ENCODE measurements at places on chromosomes 2 and 18. TPM values are rescaled to one million over a fixed set of nuclear protein-coding genes. Genes with fewer than 3 reads are reported as not detected.

Gene EGR4
- total RNA-seq = 0.18 TPM

DNA sequence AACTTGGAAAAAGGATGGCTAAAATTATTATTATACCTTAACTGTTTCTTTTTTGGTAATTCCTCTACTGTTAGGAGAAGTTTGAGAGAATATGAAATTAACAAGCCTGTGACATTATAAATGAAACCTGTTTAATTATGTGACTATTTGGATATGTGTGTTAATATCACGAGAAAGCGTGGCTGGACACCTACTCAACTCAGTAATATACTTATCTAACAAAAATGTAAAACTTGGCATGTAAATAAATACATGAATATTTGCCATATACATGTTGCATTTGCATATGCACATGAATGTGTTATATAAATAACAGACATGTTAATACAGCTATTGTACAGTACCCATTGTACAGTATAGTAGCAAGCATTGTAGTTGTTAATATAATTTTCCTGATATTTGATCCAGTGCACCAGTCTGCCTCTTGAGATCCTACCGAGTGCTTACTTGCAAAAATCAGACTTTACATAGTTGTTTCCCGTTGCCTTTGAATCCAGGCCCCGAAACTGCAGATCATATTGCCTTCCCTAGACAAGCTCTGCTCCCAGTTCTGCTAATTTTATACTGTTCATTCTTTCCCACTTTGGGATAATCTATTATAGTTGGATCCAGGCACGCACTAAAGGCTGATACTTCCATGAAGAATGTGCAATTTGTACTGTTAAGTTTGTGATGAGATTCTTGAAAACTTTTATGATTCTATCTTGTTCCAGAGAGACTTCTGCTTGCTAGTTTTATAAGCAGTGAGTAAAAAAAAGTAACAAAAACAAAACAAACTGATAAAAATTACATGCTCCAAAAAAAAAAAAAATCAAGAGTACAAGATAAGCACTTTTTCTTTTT, 395.6 kb downstream of the ARHGAP15 start:
- no peak overlapping the region for H3K27ac ChIP-seq
- no peak for DNase-seq
- peaks cover 58% of the 10 kb centered on the region for H3K4me1 ChIP-seq
- H3K36me3 ChIP-seq = peaks cover 31% of the 10 kb centered on the region
- no peak overlapping the region for H3K4me3 ChIP-seq

Gene MAP3K19
- not detected for total RNA-seq

DNA sequence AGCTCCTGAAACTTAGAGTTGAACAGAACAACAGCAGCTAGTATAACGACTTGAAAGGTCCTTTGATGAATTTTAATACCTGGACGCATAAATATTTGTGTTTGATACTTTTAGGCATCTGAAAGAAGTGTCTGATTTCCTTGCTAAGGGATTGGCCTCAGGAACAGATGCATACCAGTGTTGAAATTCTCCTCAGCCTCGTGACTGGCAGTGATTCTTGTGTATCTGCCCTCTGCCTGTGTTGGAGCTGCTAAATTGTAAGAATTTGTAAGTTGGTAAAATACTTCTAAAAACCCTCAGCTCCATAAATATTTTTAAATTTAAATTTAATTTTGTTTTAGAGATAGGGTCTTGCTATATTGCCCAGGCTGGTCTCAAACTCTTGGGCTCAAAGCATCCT, 22.4 kb upstream of the SCYGR1 start:
- H3K4me1 ChIP-seq = peaks cover 68% of the 10 kb centered on the region
- H3K36me3 ChIP-seq = no peaks in the 10 kb centered on the region
- H3K27me3 ChIP-seq = no peaks in the 10 kb centered on the region
- no peak overlapping the region for H3K4me3 ChIP-seq
- H3K27ac ChIP-seq = peak overlapping the region; percentile 2
- no peak for DNase-seq

Gene SNTG2
- total RNA-seq = 0.25 TPM

GRCh38 chr2:95086017-95086416, 35.6 kb downstream of the MRPS5 start:
- H3K36me3 ChIP-seq = peaks cover 26% of the 10 kb centered on the region
- no peaks in the 10 kb centered on the region for H3K27me3 ChIP-seq
- DNase-seq = no peak
- no peak overlapping the region for H3K27ac ChIP-seq

DNA sequence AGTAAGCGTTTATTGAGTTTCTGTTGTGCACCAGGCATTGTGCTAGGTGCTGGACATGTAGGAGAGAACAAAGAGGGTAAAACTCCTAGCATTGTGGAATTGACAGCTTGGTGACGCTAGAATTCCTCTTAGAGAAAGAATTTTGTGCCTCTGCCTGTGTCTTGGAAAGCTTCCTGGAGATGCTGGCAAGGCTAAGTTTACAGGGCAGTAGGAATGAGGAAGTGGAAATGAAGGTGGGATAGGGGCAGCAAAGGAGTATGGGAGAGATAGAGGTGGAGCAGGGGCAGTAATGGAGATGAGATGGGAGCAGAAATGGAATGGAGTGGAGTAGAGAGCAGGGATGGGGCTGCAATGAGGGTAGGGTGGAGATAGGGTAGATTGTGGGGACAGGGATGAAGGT, 29.8 kb downstream of the GPR39 start:
- no peak overlapping the region for H3K27ac ChIP-seq
- no peaks in the 10 kb centered on the region for H3K36me3 ChIP-seq
- no peaks in the 10 kb centered on the region for H3K27me3 ChIP-seq
- H3K4me1 ChIP-seq = no peaks in the 10 kb centered on the region
- no peak overlapping the region for H3K4me3 ChIP-seq
- DNase-seq = no peak

GRCh38 chr2:100820523-100821254, 750 bp downstream of the NPAS2 start:
- H3K27me3 ChIP-seq = peaks cover 31% of the 10 kb centered on the region
- DNase-seq = no peak
- H3K4me3 ChIP-seq = peak overlapping the region; percentile 71
- H3K27ac ChIP-seq = peak overlapping the region; percentile 13
- H3K4me1 ChIP-seq = peaks cover 15% of the 10 kb centered on the region

DNA sequence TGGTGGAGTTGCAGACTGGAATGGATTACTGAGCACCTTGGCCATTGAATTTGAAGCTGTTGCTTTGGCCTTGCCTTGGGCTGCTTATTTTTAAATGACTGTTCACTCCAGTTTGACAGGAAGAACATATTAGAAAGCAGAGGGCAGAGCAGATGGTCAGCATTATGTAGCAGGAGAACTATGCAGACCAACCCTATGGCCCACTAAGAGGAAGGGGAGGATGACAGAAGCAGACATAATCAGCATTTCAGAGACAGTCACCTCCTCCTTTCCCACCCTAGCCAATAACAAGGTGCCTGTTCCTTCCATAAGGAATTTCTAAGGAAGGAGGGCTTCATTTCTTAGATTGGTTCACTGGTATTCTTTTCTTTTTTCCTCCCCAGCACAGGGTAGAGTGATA, 2.4 kb downstream of the CHRNA1 start:
- peaks cover 5% of the 10 kb centered on the region for H3K4me1 ChIP-seq
- H3K27ac ChIP-seq = no peak overlapping the region
- H3K27me3 ChIP-seq = no peaks in the 10 kb centered on the region
- H3K4me3 ChIP-seq = no peak overlapping the region
- no peak for DNase-seq

DNA sequence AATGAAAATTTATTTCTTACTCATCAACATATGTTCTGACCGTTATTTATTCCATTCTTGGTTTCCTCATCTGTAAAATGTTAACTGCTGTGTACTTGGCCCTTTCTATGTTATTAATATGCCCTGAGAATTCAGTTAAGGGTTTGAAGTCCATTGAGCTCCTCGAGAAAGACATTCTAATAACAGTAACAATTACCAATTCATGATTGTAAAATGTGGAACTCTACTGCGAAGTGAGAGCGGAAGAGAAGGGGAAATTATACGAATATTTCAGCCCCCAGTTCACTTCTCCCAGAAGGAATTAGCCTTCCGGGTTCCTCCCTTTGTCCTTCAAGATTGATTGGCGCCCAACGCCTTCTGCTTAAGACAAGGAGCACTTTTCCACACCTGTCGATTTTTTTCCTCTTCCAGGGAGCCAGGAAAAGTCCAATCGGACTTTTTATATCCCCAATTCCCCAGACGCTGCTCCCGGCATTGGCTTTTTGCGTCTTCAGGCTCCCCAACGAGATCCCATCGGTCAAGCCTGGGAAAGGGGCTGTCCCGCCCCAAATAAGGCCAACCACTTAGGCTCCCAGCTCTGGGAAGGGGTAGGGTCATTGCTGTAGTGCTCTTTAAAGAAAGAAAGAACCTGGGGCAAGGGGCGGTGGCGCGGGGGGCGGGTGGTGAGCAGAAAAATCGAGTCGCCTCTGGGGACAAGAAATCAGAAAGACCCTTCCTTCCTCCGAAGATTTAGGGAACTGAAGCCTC, 1.6 kb downstream of the DSC2 start:
- no peaks in the 10 kb centered on the region for H3K36me3 ChIP-seq
- no peak overlapping the region for H3K27ac ChIP-seq
- DNase-seq = no peak
- H3K4me3 ChIP-seq = no peak overlapping the region

DNA sequence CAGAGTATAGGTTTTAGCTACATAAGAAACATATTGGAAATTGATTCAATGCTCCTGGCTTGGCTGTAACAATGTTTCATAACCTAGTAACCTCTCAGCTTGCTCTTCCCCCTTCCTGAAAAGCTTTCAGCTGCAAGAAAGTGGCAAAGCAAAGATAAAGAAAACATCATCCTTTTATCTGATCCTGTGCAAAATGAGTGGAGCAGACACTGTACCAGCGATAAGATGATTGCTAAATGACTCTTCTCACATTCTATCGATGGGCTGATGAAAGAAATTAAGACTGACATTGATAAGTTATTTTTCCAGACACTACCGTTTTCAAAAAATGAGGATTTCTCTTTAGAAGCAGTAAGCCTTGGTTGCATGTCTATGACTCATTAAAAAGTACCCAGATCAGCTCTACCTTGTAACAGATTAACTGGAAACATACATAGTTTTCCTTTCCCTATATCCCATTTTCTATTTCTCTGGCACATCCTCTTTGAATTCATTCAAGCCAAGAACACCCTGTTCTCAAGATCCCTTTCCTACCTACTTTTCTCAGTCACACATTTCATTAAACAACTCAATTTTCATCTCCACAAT, 87.1 kb upstream of the LYPD1 start:
- no peaks in the 10 kb centered on the region for H3K36me3 ChIP-seq
- H3K4me3 ChIP-seq = no peak overlapping the region
- no peak for DNase-seq
- H3K27ac ChIP-seq = no peak overlapping the region

DNA sequence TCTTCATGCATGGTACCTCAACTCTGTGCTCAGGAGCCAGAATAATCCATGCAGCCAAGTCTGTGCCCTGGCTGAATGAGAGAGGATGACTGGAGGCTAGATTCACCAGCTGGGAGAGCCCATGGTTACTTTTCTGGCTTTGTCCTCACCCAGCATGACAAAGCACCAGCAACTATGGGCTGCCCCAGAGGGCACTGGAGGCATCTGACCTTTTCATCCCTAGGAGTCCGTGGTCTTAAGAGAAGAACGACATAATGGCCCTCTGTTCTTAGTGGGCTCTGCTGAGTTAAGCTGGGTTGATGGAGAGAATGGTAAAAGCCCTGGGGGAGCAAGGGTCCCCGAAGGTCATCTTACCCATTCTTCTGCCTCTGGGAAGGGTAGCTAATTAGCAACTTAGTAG, 54.6 kb upstream of the TNP1 start:
- no peaks in the 10 kb centered on the region for H3K27me3 ChIP-seq
- no peaks in the 10 kb centered on the region for H3K36me3 ChIP-seq
- no peak for DNase-seq
- no peak overlapping the region for H3K27ac ChIP-seq
- no peaks in the 10 kb centered on the region for H3K4me1 ChIP-seq
- no peak overlapping the region for H3K4me3 ChIP-seq

Gene RMC1
- 29.8 TPM for total RNA-seq

Gene HEATR5B
- total RNA-seq = 15.2 TPM

DNA sequence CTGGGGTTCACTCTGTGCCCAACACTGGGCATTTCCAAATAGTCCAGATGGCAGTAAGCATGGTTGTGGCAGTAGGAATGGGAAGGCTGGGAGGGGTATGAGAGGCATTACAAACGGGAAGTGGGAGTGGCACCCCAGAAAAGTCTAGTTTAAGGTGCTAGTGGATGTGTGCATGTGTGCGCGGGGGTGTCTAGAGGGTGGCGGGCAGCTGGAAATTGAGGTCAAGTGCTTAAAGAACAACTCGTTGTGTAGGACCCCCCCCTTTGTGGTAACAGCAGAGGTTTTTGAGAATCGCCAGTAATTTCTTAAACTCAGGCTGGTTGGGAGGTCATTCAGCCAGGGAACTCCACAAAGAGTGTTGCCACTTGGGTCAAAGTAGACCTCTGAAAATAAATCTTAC, 69.9 kb downstream of the RHBDD1 start:
- H3K27me3 ChIP-seq = no peaks in the 10 kb centered on the region
- peaks cover 49% of the 10 kb centered on the region for H3K4me1 ChIP-seq
- no peak overlapping the region for H3K27ac ChIP-seq
- no peak overlapping the region for H3K4me3 ChIP-seq
- H3K36me3 ChIP-seq = peaks cover 46% of the 10 kb centered on the region

Gene CGREF1
- 7.0 TPM for total RNA-seq

GRCh38 chr2:118123561-118124232, 35.4 kb downstream of the INSIG2 start:
- DNase-seq = no peak
- H3K4me3 ChIP-seq = no peak overlapping the region
- H3K4me1 ChIP-seq = peaks cover 2% of the 10 kb centered on the region
- H3K27me3 ChIP-seq = peaks cover 8% of the 10 kb centered on the region
- H3K36me3 ChIP-seq = no peaks in the 10 kb centered on the region
- no peak overlapping the region for H3K27ac ChIP-seq

Gene NTSR2
- total RNA-seq = not detected

Gene IHH
- total RNA-seq = not detected

Gene UGT1A10
- not detected for total RNA-seq

Gene ACTR2
- total RNA-seq = 388 TPM

- no peaks in the 10 kb centered on the region for H3K36me3 ChIP-seq
- no peak overlapping the region for H3K4me3 ChIP-seq
- H3K4me1 ChIP-seq = no peaks in the 10 kb centered on the region
- no peaks in the 10 kb centered on the region for H3K27me3 ChIP-seq
- H3K27ac ChIP-seq = no peak overlapping the region
Observed at GRCh38 chr18:37836071-37836970, 270.7 kb upstream of the CELF4 start.

Gene ELOA2
- total RNA-seq = not detected

DNA sequence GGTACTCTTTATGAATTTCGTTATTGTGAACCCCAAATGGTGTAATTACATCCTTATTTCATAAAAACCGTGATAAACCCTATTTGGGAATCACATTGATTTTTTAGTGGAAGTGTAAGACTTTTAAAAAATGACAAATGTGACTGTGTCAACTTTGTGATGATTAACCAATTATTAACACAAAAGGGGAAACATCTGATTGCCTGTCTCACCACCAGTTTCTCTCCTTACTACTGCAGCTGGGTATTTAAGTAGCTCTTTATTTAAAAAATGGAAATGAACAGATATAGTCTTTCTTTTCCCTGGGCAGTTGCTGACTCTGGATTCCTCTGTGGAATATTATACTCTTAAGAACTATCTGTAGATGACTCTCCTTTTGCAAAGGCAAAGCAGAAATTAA, 11.6 kb upstream of the RPE start:
- H3K36me3 ChIP-seq = no peaks in the 10 kb centered on the region
- H3K4me1 ChIP-seq = peaks cover 3% of the 10 kb centered on the region
- DNase-seq = no peak
- no peak overlapping the region for H3K4me3 ChIP-seq
- peaks cover 2% of the 10 kb centered on the region for H3K27me3 ChIP-seq

Gene INHA
- total RNA-seq = not detected
